ENCODE measurements at places on chromosomes 6 and 20.

DNA sequence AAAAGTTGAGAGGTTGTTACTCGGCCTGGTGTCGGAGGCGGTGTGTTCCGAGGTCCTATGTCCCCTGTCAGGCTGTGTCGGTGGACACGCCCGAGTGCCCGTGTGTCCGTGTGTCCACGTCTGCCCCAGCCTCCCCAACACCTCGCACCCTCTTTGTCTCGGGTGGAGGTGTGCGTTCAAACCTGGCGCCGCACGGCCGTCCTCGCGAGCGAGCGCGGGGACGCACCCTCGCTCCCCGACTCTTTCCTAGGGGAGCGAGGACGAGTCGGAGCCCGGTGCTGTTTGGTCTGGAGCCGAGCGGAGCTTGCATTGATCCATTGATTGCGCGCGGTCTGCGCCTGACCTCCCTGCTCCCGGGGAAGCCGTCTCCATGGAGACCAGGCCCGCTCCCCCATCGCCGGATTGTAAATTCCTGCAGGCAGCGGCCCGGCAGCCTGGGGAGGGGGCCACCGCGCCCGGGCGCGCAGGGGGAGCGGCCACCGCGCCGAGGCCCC lies 411 bp upstream of the SCUBE3 start:
- no peak for DNase-seq

- no peak for DNase-seq
Measured at GRCh38 chr6:73207221-73207837, 18.0 kb downstream of the KHDC1L start.

- DNase-seq = no peak
Measured at GRCh38 chr6:125859727-125860126, 69.0 kb downstream of the NCOA7 start.

DNA sequence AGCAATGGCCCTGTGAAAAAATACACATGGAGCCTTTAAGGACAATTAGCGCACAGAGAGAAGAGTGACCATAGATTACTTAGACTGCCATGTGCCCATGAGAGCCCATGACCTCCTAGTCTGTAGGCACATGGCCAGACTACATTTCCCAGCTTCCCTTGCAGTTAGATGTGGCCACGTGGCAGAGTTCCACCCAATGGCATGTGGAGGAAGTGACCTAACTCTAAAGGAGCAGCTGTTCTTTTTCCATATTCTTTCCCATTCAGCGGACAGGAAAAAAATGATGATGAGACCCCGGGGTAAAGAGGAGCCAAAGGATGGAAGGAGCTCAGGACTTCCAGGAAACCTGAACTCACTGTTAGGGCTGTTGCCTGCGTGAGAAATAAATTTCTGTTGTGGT lies 116.6 kb downstream of the CBLN4 start:
- DNase-seq = no peak

- no peak for DNase-seq
Measured at GRCh38 chr6:137363805-137364138, 130.4 kb downstream of the OLIG3 start.

GRCh38 chr20:16748308-16748900 lies at the start of gene OTOR:
Gene OTOR (plus strand): TSS chr20:16748358. CDS start chr20:16748402, 44 bp downstream.
- DNase-seq = no peak

DNA sequence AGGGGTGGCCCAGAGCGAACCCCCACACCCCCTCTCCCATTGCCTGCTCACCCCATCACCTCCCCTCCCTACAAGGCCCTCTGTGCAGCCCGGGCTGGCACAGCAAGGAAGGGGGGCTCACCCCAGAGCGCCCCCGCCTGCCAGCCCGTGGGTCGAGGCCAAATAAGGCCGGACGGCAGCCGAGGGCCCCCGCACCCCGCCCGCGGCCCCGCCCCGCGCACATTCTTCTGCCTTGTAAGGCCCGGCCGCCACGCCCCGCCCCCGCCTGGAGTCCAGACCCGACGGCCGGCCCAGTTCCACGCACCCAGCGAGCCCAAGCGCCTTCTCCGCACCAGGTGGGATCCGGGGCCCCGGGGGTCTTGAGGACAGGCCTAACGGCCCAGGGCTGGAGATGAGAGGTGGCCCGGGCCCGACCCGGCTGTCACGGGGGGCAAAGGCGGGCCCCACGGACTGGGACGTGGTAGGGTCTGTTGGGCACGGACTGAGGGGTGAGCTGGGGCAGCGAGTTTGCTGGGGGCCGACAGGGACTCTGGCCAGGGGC lies at the start of gene MYL9:
Gene MYL9 (plus strand): TSS at position 293 of the 541 bp plus-strand sequence. CDS start 3,366 bp downstream, outside the sequence.
- no peak for DNase-seq
